Activated naive CD8-positive, alpha-beta T cell treated with anti-CD3 and anti-CD28 coated beads, Interleukin-2, amount 10 ng/mL, durations not matched to agents 7 days and 5 days (primary cell): ENCODE measurements at places on chromosomes 1 and 21. TPM values are rescaled to one million over a fixed set of nuclear protein-coding genes. Genes with fewer than 3 reads are reported as not detected.

GRCh38 chr21:38399103-38399502 lies 99.2 kb downstream of the ERG start:
- no peak overlapping the region for H3K4me3 ChIP-seq
- no peaks in the 10 kb centered on the region for H3K4me1 ChIP-seq
- H3K27me3 ChIP-seq: peaks cover 19% of the 10 kb centered on the region
- DNase-seq: no peak

DNA sequence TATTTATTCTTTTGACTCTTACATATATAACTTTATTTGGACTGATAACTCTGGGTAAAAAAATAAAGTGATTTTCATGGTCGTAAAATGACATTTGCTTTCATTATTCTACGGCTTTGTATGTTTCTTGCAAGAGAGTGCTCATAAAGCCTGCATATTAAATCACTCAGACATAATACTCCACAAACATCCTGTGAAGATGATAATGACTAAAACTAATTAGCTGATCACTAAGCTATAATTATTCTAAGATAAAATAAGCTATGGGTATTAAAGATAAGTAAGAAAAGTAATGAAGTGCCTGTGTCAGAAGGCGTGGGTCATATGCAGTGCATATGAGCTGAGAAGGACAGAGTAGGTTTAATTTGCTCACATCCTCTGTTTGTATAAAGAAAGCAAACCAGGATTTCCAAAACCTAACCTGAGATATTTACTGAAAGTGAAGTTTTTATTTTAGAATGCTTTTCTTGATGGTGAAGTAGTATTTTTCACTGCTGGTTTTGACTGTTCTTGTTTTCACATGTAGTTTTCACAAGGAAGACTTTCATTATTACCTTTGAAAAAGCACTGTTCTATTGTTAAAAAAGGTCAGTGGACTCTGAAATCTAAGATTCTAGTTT lies 278.8 kb downstream of the AMY1C start:
- DNase-seq: no peak
- H3K4me3 ChIP-seq: no peak overlapping the region
- H3K4me1 ChIP-seq: no peaks in the 10 kb centered on the region
- H3K27me3 ChIP-seq: no peaks in the 10 kb centered on the region
- no peaks in the 10 kb centered on the region for H3K36me3 ChIP-seq

DNA sequence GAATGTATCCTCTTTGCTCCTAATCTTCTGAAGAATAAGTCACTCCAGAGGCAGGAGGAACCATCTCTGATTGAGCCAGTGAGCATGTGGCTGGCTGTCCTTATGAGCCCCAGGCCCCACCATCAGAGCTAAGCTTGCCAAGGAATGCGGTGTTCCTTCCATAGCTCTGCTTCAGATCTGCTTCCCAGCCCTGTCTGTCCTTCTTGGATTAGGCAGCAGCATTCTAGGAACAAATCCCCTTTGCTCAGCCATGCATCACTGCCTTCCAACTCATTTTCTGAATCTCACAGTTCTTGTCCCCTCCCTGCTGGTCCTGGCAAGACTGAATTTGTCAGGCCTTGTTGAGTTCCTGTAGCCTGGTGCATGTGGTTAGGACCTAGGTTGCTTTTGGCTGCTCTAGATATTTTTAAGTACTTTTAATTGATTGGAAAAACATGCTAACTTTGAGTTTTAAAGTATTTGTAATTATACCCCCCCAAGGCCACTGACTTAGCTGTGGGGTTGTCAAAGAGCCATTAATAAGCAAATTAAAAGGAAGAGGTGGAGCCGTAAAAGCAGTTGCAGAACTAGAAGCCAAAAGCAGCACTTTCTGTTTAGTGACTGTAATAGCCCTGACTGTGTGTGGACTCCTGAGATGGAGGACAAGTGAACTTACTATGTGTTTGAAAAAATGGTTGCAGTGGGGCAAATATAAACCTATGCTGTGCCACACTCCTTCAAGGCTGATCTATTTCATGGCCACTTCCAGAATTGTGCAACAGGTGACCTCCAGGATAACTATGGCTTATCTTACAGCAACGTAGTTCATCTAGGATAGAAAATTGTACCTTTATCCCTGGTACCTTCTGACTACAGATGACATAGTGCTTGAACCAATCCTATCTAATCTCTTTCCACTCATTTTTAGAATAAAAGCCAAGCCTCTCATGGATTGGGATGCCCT lies 61.3 kb upstream of the BACH1 start:
- H3K27me3 ChIP-seq: no peaks in the 10 kb centered on the region
- H3K36me3 ChIP-seq: no peaks in the 10 kb centered on the region
- H3K4me3 ChIP-seq: no peak overlapping the region
- peaks cover 18% of the 10 kb centered on the region for H3K4me1 ChIP-seq

DNA sequence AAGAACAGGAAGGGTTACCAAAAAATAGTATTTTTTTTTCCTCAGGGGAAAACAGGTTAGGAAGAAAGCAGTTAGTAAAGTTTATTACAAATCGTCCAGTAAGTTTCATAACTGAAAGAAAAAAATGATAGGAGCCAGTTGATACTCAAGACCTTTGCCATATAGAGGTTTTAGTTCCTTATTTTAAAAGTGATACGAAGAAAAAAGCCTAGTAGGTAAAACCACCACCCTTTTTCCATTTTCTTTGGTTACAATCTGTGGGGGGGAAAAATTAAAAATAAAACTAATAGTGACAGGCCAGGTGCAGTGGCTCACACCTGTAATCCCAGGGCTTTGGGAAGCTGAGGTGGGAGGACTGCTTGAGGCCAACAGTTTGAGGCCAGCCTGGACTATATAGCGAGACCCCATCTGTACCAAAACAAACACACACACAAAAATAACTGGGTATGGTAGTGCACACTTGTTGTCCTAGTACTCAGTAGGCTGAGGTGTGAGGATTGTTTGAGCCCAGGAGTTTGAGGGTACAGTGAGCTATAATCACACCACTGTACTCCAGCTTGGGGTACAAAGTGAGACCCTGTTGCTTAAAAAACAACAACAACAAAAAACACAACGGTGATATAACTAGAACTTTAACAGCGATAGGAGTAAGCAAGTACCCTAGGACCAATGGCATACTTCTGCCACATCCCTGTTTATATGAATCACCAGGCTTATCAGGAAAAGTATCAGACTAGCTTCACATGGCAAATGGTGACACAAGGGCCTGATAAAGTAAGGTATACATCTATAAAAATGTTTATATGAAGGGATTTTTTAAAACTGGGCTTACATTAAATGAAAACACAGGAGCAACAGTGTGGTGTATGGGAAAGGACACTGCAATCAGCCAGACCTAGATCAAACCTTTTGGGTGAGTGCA lies 5.4 kb downstream of the TMEM59 start:
- H3K36me3 ChIP-seq: peaks cover 11% of the 10 kb centered on the region
- peaks cover 7% of the 10 kb centered on the region for H3K4me1 ChIP-seq
- DNase-seq: no peak
- H3K4me3 ChIP-seq: no peak overlapping the region
- no peak overlapping the region for H3K27ac ChIP-seq

DNA sequence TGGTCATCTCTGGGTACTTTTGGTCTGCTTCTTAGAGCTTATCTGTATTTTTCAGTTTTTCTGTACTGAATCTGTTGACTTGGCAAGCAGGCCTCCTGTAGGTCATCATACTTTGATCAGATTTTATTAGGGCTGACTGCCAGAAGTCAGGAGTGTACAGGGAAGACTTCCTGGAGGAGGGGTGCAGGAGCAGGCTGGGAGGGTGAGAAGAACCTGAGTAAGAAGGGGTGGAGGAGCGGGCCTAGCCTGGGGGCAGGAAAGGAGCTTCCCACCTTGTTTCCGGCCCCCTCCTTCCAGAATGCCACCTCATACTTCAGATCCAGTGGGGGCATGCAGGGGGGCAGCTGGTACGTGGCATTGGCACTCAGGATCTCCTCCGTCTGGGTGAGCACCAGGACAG lies 18.3 kb upstream of the IL22RA1 start:
- H3K4me1 ChIP-seq: peaks cover 5% of the 10 kb centered on the region
- no peak overlapping the region for H3K27ac ChIP-seq
- no peaks in the 10 kb centered on the region for H3K27me3 ChIP-seq
- H3K4me3 ChIP-seq: no peak overlapping the region
- no peak for DNase-seq
- peaks cover 10% of the 10 kb centered on the region for H3K36me3 ChIP-seq

DNA sequence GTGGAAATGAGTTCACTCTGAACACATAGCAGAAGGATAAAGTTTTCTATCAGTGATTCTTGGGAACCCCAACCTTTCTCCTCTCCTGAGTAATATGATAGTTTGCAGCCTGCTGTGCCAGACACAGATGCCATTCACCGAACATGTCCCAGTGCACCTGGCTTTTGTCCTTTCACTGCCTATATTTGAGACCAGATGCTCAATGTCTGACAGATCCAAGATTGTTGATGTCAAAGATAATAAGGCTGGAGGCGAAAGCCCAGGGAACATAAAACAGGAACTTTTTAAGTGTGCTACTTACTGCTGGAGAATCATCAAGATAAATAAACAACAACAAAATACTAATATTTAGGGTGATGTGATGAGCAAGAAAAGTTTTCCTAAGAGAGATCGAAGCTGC lies 139.3 kb downstream of the TIAM1 start:
- no peaks in the 10 kb centered on the region for H3K27me3 ChIP-seq
- H3K36me3 ChIP-seq: peaks cover 4% of the 10 kb centered on the region
- DNase-seq: no peak
- no peak overlapping the region for H3K4me3 ChIP-seq

GRCh38 chr21:25283720-25284119 lies 323.6 kb downstream of the MRPL39 start:
- peaks cover 21% of the 10 kb centered on the region for H3K27me3 ChIP-seq
- no peak overlapping the region for H3K4me3 ChIP-seq
- DNase-seq: no peak
- no peak overlapping the region for H3K27ac ChIP-seq
- H3K36me3 ChIP-seq: no peaks in the 10 kb centered on the region

DNA sequence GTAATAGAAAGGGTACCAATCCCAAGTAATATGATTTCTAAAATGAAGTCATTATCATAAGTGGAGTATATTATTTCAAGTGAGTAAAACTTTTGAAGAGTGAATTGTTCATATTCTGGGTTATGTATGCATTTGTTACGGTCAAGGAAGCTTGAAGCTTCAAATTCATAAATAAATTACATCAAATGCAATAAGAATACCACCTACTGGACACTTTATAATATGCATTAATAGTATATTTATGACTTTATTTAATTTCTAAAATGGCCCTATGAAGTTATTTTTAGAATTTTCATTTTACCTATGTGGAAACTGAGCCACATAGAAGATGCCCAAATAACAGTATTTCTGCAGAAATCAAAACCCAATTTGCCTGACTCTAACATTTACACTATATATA lies 260.6 kb downstream of the SMYD3 start:
- no peak overlapping the region for H3K4me3 ChIP-seq
- no peak overlapping the region for H3K27ac ChIP-seq
- H3K36me3 ChIP-seq: no peaks in the 10 kb centered on the region
- no peaks in the 10 kb centered on the region for H3K4me1 ChIP-seq

GRCh38 chr1:238177960-238178645 lies 287.4 kb upstream of the ZP4 start:
- H3K27ac ChIP-seq: no peak overlapping the region
- H3K4me3 ChIP-seq: no peak overlapping the region
- H3K27me3 ChIP-seq: no peaks in the 10 kb centered on the region
- H3K36me3 ChIP-seq: no peaks in the 10 kb centered on the region

DNA sequence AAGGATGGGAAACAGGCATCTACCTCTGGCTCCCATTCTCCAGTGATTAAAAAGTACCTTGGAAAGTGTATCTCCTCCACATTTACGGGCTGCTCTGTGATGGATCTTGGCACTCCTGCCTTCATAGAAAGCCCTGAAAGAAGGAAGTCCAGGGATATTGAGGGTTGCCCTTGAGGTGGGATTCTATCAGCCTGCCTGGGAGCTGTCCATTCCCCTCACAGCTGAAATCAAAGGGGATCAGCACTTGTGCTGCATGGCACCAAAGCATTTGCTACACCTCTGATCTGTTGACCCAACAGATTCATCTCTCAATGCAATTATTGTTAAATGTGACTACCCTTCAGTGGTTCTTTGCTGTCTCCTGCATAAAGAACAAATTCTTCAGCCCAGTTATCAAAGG lies 442.0 kb upstream of the RUNX1 start:
- H3K27ac ChIP-seq: no peak overlapping the region
- H3K4me3 ChIP-seq: no peak overlapping the region
- H3K27me3 ChIP-seq: no peaks in the 10 kb centered on the region
- H3K36me3 ChIP-seq: peaks cover 5% of the 10 kb centered on the region

DNA sequence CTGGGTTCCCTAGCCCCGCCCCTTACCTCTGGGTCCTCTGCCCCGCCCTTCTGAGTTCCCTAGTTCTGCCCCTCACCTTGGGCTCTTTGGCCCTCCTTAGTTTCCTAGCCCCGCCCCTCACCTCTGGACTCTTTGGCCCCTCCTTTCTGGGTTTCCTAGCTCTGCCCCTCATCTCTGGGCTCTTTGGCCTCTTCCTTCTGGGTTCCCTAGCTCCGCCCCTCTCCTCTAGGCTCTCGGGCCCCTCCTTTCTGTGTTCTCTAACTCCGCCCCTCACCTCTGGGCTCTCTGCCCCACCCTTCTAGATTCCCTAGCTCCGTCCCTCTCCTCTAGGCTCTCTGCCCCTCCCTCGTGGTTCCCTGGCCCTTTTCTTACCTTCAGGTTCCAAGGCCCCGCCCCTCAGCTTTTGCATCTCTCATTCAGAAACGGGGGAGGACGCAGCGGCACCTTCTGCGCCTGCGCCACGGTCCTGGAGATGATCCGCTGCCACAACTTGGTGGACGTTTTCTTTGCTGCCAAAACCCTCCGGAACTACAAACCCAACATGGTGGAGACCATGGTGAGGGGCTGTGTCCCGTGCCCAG lies 88.5 kb downstream of the PTPRU start:
- no peak for DNase-seq
- H3K27ac ChIP-seq: no peak overlapping the region
- H3K27me3 ChIP-seq: no peaks in the 10 kb centered on the region
- no peaks in the 10 kb centered on the region for H3K4me1 ChIP-seq

- H3K27ac ChIP-seq: no peak overlapping the region
- DNase-seq: no peak
- peaks cover 6% of the 10 kb centered on the region for H3K36me3 ChIP-seq
- H3K4me3 ChIP-seq: no peak overlapping the region
- no peaks in the 10 kb centered on the region for H3K27me3 ChIP-seq
- H3K4me1 ChIP-seq: no peaks in the 10 kb centered on the region
Measured at GRCh38 chr1:6827079-6827478, 41.8 kb downstream of the CAMTA1 start.

DNA sequence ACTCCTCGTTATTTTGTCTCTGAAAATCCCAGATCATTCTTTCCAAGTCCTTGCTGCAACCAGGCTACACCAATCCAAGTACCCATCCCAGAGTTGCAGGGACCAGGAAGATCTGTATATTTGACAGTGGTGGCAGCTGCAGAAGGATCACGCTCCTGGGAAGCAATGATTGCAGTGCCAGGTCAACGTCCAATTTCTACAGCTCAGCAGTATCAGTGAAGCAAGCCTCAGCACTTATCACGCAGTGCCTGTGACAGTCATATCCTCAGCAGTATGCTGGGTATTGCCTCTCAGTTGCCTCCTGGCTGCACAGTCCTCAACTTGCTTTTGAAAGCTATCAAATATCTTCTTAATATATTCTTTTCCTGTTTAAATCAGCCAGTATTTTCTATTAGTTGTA lies 66.7 kb downstream of the BARHL2 start:
- no peak overlapping the region for H3K4me3 ChIP-seq
- DNase-seq: no peak
- H3K27me3 ChIP-seq: peaks cover 3% of the 10 kb centered on the region
- no peaks in the 10 kb centered on the region for H3K4me1 ChIP-seq
- H3K36me3 ChIP-seq: no peaks in the 10 kb centered on the region
- H3K27ac ChIP-seq: no peak overlapping the region

- DNase-seq: no peak
- no peak overlapping the region for H3K27ac ChIP-seq
- H3K4me3 ChIP-seq: no peak overlapping the region
Measured at GRCh38 chr1:17447501-17447992, 8.1 kb upstream of the RCC2 start.

SSU72 gene
- total RNA-seq: 118 TPM

WDR64 gene
- 0.99 TPM for total RNA-seq

C1QB gene
- total RNA-seq: 0.50 TPM

EEIG2 gene
- total RNA-seq: 16.5 TPM

LMOD1 gene
- total RNA-seq: not detected

KIRREL1 gene
- not detected for total RNA-seq

PRDM15 gene
- total RNA-seq: 14.2 TPM
